ENCODE measurements at places on chromosomes 11 and 22.

DNA sequence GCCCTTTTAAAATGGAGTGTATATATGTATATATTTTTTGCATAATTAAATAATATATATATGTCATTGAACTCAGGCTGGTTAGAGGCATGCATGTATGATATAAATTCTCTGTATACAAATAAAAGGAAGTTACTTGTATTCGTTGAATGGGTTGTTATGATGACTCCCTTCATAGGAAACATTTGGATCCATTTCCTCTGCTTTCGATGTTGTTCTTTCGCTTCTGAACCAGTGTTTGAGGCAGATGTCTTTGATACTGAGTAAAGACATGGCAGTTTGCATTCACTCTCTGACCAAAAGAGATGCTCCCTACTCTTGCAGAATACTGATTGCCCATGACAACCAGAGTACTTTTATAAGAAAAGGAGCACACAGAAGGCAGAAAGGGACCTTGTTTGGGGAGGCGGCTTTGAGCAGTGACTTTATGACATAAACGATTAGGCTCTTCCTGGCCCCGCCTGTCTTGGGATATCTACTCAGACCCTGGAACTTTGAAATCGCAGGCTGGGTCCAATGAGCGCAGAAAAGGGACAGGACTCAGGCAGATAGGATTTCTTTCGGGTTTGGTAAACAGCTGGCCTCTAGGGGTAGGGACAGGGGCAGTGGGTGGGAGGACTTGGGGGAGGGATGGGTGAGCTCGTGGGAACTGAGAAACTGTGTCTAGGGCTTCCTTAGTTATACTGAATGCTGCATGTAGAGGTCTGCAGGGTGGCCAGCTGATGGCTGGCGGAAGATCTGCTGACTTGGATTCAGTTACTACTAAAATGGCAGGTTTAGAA, 23.2 kb downstream of the TIMP3 start:
- no peak for DNase-seq

DNA sequence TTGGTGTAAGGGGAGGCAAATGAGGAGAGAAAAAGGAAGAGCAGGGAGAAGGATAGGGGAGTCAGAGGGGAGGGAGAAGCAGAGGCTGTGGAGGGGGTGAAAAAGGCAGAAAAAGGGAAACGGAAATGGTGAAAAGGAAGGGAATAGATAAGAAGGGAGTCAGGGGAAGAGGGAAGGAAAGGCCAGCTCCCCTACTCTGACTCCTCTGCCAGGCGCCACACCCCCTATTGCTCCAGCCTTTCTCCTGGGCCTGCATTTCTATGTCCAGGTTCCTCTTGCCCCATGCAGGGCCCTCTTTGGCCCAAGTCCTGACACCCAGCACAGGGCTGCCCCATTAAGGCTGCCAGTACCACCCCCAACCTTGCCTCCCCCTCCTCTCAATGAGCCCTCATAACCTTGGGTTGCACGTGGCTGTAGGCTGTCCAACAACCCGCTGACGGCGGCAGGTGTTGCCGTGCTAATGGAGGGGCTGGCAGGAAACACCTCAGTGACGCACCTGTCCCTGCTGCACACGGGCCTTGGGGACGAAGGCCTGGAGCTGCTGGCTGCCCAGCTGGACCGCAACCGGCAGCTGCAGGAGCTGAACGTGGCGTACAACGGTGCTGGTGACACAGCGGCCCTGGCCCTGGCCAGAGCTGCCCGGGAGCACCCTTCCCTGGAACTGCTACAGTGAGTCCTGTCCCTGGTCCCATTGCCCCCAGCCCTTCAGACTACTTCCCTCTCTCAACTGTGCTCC, 3.4 kb upstream of the NHERF4 start:
- no peak for DNase-seq

DNA sequence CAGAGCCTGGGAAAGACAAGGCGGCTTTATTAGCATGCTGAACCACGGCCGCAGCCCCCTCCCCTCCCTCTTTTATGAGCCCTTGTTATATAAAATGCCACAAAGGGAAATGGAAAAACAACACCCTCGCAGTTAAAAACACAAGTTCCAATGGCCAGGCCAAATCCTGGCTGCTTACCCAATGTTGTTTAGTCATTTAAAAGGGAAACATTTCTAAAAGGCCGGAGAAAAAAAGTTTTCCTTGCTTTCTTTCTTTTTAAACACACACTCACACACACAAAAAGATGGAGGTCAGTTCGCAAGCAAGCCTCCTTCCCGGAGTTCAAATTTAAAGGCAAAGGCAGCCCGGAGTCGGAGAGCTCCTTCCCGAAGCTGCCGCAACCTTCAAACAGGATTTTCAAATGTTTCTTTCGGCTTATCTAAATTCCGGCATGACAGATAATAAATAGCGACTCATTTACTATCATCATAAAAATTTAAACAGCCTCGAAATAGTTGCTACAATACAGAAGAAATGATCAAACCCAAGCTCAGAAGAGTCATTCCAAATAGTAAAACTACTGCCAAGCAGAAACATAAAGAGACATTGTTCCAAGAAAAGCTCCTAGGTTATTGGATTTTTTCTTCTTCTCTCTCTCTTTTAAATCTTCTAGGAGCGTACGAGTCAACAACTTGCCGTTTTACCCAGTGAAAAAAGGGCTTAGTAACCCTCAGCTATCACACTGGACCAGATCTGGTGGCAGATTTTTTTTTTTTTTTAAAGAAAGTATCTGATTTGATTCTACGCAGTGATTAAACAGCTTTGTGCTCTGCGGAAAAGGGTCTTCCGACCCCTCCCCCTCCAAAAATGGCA, 3.5 kb downstream of the PHF21B start:
- DNase-seq = no peak

GRCh38 chr11:67484847-67485311, 2.1 kb downstream of the AIP start:
- no peak for DNase-seq

- DNase-seq = no peak
Observed at GRCh38 chr11:117094776-117095175, 3.5 kb downstream of the SIK3 start.

- DNase-seq = no peak
Observed at GRCh38 chr11:72937439-72937838, 123.2 kb downstream of the ATG16L2 start.

DNA sequence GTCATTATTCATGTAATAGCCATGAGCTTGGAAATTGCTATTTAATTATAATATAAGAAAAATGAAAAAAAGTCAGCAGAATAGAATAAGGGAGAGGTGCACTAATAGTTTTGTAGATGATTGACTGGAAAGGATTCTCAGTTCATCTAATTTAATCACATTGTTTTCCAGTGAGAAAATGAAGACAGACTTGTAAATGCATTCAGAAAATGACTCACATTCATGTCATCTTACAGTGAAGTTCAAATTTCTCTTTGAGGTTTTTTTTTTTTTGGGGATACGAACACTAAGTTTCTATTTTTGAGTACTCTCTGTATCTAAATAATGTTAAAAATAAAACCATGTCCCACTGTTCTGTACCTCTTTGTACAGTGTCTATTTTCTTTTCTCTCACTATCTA, 18.5 kb upstream of the OR4A16 start:
- DNase-seq = no peak

DNA sequence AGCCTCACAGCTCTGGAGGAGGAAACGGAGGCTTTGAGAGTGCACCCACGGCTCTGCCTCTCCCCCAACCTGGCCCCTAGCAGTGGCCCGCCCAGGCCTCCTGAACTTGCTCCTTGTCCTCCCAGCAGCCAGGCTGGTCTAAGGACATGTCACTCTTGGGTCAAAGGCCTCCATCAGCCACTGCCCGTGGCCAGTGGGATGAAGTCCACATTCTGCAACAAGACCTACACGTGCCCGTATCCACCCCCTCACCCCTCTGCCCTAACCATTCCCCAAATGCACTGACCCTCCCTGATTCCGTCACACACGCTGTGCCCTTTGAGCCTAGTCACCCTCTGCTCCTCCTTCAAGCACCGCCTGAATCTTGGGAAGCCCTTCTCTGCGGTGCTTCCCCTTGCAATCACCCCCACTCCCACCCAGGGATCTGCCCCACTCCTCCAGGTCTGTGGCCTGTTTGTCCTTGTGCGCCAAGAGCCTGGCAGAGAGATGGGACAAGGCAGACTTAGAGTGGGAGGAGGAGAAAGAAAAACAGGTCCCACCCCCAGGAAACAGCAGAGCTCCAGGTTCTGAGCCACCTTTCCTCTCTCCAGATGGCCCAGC, 37.5 kb upstream of the TEF start:
- DNase-seq = no peak

DNA sequence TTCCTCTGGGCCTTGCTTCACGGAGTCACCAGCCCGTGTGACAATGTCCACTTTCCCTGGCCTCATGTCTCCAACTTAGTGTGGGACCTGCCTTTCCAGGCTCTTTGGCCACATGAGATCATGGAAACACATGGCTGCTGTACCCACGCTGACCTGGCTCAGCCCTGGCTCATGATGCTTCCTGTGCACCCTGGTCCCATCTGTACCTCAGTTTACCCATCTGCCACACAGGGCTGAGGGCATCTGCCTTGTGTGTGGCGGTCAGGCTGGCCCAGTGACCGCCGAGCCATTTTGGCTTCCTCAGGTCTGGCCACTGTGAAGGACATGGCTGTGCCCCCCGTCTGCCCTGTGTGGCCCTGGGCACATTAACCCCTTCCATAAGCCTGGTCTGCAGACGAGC, 32.2 kb upstream of the CCDC188 start:
- no peak for DNase-seq

DNA sequence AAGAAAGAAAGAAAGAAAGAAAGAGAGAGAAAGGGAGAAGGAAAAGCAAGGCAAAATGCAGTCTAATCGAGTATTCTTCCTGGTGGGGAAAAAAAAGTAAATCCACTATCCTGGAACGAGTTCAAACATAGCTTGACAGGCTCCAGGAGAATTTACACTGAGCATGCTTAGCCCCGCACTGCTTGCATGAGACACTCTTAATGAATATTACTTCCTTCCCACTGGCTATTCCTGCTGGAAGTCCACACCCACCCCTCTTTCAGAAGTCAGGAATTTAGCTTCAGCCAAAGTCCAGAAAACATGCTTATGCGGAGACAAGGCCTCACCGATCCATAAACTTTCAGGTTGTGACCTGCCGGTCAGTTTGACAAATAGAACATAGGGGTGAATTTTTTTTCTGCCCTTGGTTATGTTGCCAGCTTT, 251.8 kb upstream of the BLID start:
- DNase-seq = peak; percentile 15

DNA sequence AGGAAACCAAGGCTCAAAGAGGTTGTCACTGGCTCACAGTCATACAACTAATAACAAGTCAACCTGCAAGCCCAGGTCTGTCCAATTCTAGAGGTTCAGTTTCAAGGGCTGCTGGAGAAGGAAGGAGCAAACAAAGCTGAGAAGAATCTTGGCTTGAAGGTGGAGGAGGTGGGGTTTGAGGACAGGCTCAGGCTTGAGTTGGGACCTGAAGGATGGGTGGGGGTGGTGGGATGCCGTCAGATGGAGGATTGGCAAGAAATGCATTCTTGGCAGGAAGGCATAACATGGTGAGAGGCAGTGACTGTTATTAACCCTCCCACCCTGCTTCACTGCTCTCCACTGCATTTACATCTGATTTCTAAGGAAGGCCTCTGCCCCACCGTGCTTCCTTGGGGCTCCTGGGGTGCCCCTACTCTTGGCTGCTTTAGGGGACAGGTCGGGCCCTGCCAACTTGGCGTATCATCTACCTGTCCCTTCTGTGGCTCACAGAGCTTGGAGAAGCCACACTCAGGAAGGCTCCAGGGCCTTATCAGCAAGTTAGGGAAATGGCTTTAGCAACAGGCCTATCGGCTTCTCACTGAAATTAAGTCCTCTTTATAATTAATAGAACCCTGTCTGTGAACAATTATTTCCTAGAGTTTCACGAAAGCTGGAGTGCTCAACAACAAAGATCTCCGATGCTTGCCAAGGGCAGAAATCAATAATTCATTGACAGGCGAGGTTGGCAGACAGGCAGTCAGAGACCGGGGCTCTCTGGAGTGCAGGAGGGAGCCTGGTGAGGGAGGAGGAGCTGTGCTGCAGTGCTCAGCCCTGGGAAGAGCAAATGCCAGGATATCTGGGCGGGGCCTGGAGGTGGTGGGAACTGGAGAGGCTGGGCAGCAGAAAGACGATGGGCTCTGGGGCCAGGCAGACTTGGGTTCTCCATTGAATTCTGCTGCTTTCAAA, 84.9 kb upstream of the NARS2 start:
- DNase-seq = no peak

DNA sequence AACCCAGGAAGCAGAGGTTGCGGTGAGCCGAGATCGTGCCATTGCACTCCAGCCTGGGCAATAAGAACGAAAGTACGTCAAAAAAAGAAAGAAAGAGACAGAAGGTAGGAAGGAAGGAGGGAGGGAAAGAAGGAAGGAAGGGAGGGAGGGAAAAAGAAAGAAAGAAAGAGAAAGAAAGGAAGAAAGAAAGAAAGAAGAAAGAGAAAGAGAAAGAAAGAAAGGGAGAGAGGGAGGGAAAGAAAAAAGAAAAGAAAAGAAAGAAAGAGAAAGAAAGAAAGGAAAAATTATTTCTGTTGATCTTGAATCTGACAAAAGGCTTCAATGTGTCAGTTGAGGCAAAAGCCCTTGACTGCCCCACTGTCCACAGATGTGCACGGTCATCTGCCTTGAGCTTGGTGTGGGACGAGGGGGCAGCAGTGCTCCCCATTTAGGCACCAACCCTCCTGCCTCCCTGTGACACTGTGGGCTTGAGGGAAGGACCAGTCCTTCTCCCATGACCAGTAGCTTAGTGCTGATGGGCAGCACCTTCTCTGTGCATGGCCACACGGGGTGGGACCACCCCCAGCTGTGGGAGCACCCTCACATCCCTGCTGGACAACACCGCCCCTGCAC, 24.4 kb downstream of the KCTD17 start:
- DNase-seq = no peak

DNA sequence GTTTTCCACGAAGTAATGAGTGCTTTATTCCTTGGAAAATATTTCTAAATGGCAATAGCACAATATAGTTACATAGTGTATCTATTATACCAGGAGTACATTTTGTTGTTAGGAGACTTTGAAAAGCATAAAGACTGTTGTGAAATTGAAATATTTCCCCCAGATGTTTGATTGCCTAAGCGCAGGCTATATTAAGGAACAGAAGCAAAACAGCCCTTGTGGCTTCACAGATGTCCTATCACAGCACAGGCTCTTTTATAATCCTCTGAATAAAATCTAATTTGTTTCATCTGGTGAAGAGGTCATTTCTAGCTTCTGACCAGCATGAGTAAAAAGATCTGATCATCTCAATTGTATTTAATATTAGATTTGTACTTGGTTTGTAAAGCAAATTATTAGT, 48.2 kb downstream of the BSX start:
- no peak for DNase-seq

- DNase-seq = no peak
Observed at GRCh38 chr11:77252555-77253270, 48.8 kb downstream of the GDPD4 start.

GRCh38 chr11:26960281-26960680, 33.6 kb upstream of the FIBIN start:
- DNase-seq = no peak

DNA sequence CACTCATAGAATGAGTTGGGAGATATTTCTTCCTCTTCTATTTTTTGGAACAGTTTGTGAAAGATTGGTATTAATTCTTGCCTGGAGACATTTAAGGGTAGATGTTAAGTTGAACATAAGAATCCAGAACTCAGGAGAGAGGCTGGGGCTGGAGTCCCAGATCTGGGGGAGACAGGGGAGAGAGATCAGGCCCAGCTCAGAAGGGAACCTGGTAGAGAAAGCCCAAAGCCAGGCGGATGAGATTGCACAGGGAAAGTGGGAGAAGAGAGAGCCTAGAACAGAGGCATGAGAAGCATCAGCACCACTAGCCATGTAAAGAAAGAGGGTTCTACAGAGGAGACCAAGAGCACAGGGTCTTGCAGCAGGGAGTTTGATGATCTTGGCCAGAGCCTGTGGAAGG, 13.0 kb upstream of the GNAZ start:
- DNase-seq = no peak
